NCI-H146 (cell line): ENCODE measurements at places on chromosomes 12 and 14.

GRCh38 chr12:93889516-93890212 lies 212.5 kb downstream of the CRADD start:
- DNase-seq: no peak

DNA sequence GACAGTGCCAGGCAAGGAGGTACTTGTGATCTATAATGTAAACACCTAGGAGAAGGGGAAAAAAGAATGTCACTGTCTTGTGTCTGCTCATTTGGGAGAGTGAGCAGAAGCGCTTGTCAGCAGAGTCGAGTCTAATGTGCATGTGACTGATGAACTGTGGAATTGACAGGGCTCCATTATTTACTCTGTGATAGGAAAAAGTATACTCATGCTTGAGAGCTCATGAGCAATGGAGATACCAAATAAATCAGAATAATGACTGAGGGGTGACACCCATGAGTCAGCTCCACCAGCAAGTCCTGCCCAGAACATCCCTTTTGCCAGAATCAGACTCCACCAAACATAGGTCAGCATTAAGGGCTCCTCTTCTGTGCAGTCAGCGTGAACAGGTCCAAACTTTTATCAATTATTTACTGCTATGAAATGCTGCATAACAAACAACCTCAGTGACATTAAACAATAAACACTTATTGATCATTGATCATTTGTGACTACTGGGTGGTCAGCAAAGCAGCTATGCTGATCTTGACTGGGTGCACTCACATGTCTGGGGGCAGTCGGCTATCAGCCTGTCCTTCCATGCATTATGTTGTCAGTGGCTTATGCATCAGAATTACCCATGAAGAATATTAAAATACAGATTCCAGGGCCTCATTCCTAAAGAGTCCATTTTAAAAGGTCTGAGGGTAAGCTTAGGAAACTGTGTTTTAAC lies 29.2 kb upstream of the WSCD2 start:
- DNase-seq: no peak

GRCh38 chr12:30296486-30296885 lies 399.2 kb downstream of the IPO8 start:
- no peak for DNase-seq

GRCh38 chr12:56987551-56988053 lies 18.7 kb downstream of the ZBTB39 start:
- DNase-seq: peak; percentile 68

- DNase-seq: no peak
Measured at GRCh38 chr12:62472472-62472871, 5.8 kb downstream of the MON2 start.

DNA sequence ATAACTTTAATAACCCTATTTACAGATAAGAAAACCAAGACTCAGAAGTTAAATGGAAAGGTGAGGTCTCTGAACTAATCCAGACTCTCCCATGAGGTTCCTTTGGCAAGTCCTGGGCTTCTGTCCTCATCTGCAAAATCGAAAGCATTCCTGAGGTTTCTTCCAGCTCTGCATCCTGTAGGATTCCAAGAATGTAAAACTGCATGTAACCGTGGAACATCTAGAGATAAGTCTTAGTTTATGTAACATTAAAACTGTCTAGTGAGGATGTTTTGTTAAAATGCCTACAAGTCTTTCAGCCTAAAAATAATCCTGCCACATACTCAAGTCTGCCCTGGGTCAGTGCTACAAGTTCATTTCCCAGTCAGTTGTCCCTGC lies 7.3 kb upstream of the ITFG2 start:
- DNase-seq: no peak

DNA sequence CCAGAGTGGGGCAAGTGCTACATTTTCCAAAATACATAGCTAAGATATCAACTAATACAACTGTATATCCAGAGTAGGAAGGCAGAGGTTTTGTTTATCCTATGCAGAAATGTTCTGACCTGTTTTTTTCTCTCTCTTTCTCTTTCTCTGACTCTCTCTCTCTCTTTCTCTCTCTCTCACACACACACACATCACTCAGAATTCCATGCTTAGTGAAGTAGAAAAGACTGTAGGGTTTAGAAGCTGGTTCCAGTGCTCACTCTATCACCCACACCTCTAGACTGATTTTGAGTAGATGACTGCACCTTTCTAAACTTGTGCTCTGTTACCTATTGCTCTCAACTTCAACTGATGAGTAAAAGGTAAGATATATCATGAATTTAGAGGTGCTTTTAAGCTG lies 356.7 kb downstream of the LRIG3 start:
- no peak for DNase-seq

DNA sequence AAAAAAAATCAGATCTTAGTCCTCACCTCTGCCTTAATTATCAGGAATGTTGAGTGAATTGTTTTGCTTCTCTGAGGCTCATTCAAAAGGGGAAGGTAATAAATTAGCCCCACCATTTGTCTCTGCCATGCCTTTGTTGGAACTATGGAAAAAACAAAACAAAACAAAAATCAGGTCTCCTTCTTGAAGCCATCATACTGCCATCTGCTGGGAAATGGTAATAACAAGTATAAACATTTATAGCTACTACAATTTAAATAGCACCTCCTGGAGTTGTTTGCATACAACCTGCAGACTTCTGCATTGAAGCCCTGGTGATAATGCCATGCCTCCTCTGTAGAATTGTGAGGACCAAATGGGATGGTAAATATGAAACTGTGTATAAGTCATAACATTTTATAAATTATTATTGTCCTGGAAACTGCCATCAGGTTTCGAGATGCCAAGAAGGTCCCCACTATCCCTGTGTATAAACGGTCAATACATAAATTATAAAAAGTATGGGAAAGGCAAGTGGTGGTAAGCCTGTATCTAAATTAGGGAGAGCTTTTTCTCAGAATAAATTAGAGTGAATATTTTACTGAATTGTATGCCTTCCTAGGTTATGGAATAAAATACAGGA lies 87.2 kb upstream of the FGD4 start:
- peak; percentile 79 for DNase-seq

DNA sequence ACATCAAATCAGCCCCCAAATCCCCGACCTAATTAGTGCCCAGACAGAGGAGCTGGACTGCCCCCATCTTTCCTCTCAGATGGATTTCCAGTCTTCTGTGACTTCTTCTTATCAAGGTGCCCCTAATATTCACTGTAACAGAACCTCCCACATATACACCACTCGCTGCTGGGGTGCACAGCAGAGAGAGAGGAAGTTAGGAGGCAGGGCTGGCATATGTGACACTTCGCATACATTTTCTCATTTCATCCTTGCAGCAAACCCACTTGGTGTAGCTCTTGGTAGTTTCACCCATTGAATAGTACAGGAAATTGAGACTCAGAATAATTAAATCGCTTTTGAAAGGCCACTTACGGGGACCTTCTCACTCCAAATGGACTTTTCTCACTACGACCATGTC lies 56.5 kb upstream of the CCND2 start:
- DNase-seq: no peak

DNA sequence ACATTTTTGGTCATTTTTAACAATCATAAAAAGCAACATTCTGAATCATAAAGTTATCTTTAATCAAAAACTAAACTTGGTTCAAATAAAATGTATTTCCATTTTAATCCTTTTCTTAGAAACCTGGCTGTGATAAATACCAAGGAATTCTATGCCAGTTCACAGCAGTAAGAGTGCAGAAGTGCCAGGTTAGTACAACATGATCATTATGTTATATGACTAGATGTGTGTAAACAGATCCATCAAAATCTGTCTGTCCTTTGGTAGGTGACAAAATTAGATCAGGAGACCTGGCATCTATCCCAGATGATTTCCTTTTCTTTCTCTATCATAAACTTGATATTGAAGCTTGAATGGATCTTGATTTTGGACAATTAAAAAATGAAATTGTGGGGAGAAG lies 200.6 kb upstream of the STXBP6 start:
- DNase-seq: no peak

DNA sequence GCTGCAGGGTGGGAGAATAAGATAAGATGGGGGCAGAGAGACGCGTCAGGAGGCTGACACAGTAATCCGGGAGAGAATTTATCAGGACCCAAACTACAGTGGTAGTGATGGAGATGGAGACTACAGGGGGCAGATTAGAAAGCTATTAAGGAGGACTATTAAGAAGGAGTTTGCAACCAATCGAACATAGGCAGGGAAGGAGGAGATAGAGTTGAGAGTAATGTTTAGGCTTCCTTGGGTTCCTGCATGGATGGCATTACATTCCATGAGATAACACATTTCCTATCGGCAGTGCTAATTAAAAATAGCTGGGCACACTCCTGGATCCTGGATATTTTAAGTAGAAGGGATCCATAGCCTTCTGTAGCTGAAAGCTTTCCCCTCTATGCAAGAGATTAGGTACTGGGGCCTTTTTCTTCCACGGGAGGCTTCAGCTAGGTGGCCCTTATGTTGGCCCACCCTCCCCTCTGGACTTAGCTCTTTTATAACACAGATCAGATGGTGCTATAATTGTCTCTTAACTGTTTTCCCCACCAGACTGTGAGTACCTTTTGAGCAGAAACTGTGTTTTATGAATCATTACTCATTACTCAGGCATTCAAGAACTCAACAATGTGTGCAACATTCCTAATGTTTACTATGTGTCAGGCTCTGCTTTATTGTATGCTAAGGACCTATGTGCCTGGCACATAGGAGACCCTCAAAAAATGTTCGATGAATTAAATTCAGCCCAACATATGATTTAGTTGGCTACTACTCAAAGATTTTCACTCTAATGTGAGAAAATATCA lies 113.0 kb downstream of the RMST start:
- DNase-seq: no peak

GRCh38 chr12:45400991-45401390 lies 185.1 kb downstream of the ANO6 start:
- DNase-seq: no peak

DNA sequence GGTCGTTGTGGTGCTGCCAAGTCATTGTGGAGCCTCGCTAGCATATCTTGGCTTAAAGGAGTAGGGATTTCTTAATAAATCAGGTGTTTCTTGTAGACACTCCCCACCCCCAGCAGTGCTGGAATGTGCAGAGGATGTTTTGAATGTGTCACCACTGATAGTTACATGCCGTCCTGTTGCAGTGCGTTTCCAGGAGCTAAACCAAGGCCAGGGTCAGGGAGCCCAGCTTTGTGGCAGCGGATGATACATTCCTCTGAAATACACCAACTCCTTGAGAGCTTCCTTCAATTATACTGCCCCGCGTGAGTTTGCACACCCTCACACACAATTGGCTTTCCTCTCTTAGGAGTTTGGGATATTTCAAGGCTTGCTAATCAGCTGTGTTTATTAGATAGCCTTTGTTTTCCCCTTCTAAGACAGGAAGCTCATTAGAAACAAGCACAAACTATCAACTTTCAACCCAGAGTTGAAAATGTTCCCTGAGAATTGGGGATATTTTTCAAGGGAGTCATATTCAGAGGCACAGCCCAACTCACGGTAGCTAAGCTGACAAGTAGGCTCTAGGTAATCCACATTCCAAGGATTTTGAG lies 154.9 kb downstream of the C12orf75 start:
- no peak for DNase-seq

DNA sequence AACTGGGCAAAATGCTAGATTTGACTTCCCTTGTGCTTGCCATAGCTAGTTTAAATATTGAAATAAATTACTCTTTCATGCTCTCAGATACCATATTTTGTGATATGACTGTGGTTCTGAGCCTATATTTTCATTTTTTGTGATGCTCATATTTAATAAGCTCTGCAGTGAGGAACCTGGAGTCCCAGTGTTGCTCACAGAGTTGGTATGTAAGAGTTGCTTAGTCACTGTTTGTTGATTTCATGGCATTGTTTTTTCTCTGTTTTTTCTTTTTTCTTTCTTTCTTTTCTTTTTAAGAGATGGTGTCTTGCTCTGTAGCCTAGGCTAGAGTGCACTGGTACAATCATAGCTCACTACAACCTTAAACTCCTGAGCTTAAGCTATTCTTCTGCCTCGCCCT lies 750.5 kb upstream of the TMEM132C start:
- DNase-seq: no peak

GRCh38 chr12:127678945-127679344 lies 588.0 kb upstream of the TMEM132C start:
- DNase-seq: no peak

GRCh38 chr14:22523283-22523682 lies 65.7 kb downstream of the DAD1 start:
- DNase-seq: no peak

GRCh38 chr12:56220611-56221231 lies 1.0 kb downstream of the RNF41 start:
- no peak for DNase-seq

- DNase-seq: no peak
Measured at GRCh38 chr12:92927436-92928281, 1.4 kb downstream of the EEA1 start.

DNA sequence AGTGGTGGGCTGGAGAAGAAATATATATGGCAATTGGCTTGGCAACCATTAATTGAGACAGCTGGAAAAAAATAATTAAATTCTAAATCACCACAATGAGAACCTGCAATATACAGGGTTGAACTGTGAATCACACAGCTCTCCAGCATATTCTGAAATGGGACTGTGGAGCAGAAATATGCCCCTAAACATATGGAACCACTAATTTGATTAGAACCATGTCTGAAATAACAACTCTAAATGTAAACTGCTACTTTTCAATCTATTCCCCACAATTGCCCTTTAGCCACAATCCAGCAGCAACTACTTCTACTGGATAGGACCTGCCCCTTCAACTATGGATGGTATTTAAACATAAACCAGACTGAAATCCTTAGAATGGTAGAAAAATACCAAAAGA lies 330.4 kb downstream of the TRHDE start:
- no peak for DNase-seq

DNA sequence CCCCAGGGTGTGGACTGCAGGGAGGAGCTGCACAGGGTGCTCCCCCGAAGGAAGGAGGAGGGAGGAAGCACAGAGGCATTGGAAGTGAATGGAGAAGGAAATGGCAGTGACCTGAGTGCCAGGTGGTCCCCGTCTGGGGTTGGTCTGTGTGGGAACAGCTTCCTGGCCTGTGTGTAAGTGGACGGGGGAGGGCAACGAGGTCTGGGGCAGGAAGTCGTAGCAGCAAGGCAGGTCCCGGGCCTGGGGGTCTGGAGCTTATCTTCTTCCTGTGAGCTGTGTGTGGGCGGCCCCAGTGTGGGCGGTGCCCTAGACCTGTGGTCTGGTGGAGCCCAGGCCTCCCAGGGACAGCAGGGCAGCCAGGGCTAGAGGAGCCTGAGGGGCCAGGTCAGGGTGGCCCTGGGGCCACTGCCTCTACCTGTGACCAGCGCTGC lies 382.1 kb downstream of the TMEM121 start:
- no peak for DNase-seq

DNA sequence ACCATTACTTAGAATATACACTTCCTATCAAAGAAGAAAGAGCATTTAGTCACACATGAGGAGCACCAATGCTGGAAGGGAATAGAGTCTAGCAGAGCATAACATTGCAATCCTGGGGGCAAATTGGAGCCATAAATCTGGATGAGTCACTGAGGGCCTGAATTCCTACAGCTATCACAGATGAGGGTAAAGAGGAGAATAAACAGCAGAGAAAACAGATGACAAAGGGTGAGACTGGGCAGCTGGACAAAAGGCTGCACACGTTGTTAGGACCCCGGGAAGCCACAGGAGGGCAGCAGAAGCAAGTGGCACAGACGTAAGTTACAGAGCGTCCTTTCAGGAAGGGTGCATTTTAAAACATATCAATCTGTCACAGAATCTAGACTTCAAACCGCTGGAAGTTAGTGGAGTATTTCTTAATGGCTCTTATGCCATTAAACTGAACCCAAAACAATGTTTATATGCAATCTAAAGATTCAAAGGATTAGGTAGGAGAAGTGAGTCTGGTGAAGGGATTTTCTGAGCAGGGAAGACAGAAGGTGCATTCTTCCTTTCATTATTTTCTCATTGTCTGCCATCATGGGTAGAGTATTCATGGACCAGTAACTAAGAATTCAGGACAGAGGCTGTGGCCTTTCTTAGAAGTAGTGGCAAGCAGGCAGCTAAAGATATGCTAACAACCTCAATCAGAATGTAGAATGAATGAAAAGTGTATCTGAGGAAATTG lies 159.8 kb upstream of the DAAM1 start:
- DNase-seq: peak; percentile 65
